Amniotic stem cell (primary cell): ENCODE measurements at places on chromosomes 5 and 9.

DNA sequence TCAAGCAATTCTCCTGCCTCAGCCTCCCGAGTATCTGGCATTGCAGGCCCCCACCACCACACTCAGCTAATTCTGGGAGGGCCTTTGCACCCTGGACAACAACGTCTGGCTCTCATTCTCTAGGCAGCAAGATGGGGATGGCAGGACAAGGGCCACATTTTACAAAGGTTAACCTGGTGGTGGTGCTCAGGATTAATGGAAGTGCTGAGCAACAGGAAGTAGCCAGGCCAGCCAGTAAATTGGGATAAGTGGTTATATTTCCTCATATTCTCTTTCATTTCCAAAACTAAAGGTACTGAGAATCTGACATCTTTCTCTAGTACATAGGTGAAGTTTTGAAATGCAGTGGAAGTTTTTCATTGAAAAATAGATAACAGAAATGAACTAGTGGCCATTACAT, 24.7 kb upstream of the ASPN start:
- no peak for DNase-seq

GRCh38 chr9:78609450-78609849, 312.5 kb downstream of the PSAT1 start:
- DNase-seq = no peak

GRCh38 chr5:122602700-122603099, 172.2 kb upstream of the SNX2 start:
- no peak for DNase-seq

- no peak for DNase-seq
These were observed 57.0 kb downstream of the CFAP90 start for GRCh38 chr5:7793895-7794294.

- DNase-seq = no peak
These were observed 16.7 kb upstream of the RNU6ATAC start for GRCh38 chr9:134180786-134181647.

DNA sequence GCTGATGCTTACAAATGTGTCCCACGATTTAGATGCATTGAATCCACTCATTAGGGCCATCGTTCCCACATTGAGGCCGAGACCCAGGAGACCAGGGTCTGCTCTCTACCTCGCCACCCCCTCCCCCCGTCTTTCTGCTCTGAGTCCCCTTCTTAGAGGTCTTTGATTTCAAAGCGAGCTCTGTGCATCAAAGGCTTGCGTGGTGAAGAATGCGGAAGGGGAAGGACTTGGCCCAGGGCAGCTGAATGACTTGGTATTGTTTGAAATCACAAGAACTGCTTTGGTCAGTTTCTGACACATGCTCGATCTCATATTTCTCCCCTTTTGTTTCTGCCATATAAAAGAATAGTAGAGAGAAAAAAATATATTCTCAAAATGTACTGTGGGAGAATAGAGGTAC, 78.3 kb upstream of the IRX1 start:
- no peak for DNase-seq

DNA sequence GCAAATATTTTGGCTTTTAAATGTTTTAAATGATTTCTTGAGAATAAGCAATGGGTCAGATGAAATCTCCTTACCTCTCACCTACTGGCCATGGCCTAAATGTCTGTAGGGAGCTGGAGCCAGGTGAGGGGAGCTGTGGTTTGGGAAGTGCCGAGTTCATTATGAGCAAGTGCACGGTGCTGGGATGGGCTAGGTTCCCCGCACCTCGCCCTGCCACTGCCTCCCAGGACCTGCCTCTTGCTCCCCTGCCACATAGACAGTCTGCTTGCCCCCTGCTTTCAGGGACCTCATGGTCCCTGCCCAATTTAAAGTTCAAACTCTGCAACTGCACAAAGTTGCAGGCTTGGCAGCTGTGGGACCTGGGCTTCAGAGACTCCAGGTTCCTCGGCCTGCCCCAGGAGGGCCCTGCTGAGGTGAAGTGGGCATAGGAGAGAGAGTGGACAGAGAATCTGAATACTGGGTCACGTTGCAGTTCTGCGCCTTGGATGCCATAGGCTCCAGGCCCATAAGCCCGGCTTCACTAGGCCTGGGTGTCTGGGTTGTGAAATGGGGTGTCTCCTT, 5.4 kb downstream of the OR13J1 start:
- no peak for DNase-seq
